Activated naive CD4-positive, alpha-beta T cell treated with Interleukin-2 at 50 U/mL for 16 hours (primary cell): ENCODE measurements at places on chromosomes 2 and 18.

GRCh38 chr2:192122141-192122540, 72.6 kb downstream of the TMEFF2 start:
- no peak for DNase-seq

DNA sequence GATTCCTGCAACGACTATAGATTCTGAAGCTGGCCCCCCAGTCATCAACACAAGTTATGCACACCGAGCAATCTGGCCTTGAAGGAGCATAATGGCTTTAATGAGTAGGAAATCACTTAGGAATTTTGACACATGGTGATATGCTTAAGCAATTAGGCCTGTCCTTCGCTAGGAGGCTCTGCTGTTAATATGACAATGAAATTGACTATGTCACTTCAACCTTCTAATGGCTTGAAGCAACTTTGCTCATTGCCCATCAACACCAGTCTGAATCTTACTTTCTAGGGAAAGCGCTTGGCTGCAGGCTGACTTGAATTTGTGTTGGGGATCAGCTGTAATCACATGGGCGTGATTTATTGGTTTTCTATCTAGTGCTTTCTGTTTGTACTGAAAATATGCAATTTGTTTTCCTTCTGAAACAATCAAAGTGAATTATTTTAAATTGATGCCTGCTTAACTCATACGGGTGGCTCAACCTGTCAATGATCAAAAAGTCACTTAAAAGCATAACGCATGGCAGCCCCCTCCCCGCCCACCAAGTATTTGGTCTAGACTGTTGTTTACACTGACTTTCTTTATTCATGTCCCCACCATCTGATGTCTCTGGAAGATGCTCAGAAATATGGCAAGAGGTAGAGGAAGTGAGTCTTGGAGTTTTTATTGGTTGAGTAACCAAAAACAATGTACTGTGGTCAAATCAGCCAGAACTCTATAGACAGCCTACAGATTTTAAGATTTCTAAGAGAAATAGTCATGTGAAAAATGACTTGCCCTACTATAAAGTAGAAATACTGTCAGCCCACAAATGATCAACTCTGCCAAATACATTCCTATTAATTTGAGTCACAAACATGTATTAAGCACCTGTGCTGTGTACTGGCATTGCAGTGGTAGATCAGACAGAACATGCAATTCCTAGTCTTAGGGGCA, 344.9 kb downstream of the RBM43 start:
- no peak for DNase-seq

DNA sequence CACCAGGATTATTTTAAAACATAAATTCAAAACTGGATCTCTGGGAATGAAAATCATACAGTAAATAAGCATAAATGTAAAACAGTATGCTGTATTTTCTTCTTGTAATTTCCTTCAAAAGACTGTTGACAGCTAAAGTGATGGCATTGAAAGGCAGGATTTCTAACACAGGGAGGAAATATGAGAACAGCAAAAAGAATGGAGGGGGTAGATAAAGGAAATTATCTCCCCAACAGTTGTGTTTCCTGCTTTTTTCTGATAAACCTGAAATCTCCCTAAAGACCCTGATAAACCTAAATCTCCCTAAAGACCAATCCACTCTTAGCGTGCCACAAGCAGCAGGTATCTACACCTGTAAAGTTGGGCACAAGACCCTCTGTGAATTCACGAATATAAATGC, 50.8 kb downstream of the PIAS2 start:
- DNase-seq, result no peak

GRCh38 chr18:51346404-51346803, 148.9 kb upstream of the MEX3C start:
- DNase-seq, result no peak

GRCh38 chr2:48854681-48855080, 99.2 kb upstream of the LHCGR start:
- DNase-seq, result no peak

GRCh38 chr18:57214976-57215375, 68.1 kb downstream of the BOD1L2 start:
- DNase-seq, result no peak

- DNase-seq, result no peak
These were observed 28.6 kb upstream of the MAP2 start for GRCh38 chr2:209395229-209395628.
